ENCODE measurements at places on chromosomes 16 and 17.

- peaks cover 36% of the 10 kb centered on the region for H3K4me1 ChIP-seq
- H3K4me3 ChIP-seq, result peak overlapping the region; percentile 63
- DNase-seq, result no peak
- no peaks in the 10 kb centered on the region for H3K36me3 ChIP-seq
- no peaks in the 10 kb centered on the region for H3K27me3 ChIP-seq
These were observed 10.4 kb downstream of the NHERF1 start for GRCh38 chr17:74758848-74759168.

- H3K27ac ChIP-seq, result no peak overlapping the region
- no peak for DNase-seq
- peaks cover 6% of the 10 kb centered on the region for H3K27me3 ChIP-seq
These were observed 18.4 kb downstream of the GLP2R start for GRCh38 chr17:9844153-9844552.

GRCh38 chr16:27169511-27170071, 33.7 kb upstream of the KDM8 start:
- no peak overlapping the region for H3K4me3 ChIP-seq
- H3K4me1 ChIP-seq, result peaks cover 16% of the 10 kb centered on the region
- H3K27ac ChIP-seq, result no peak overlapping the region
- peaks cover 4% of the 10 kb centered on the region for H3K27me3 ChIP-seq
- DNase-seq, result no peak

DNA sequence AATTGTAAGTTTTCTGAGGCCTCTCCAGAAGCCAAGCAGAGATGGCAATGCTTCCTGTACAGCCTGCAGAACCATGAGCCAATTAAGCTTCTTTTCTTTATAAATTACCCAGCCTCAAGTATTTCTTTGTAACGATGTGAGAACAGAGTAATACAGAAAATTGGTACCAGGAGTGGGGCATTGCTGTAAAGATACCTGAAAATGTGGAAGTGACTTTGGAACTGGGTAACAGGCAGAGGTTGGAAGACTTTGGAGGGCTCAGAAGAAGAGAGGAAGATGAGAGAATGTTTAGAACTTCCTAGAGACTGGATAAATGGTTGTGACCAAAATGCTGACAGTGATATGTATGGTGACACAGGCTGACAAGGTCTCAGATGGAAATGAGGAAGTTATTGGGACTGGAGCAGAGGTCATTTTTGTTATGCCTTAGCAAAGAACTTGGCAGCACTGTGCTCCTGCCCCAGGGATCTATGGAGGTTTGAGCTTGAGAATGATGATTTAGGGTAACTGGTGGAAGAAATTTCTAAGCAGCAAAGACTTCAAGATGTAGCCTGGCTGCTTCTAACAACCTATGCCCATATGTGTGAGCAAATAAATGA, 23.1 kb downstream of the PRDM7 start:
- no peak for DNase-seq
- peaks cover 3% of the 10 kb centered on the region for H3K4me1 ChIP-seq
- no peak overlapping the region for H3K27ac ChIP-seq
- H3K36me3 ChIP-seq, result peaks cover 11% of the 10 kb centered on the region
- H3K27me3 ChIP-seq, result peaks cover 9% of the 10 kb centered on the region

Data from memory B cell (primary cell).